ENCODE measurements at places on chromosomes 11 and 22. TPM values are rescaled to one million over a fixed set of nuclear protein-coding genes. Genes with fewer than 3 reads are reported as not detected.

Gene ALG8
- 15.7 TPM for total RNA-seq

Gene IL18
- total RNA-seq: 7.0 TPM

Gene MOV10L1
- 0.07 TPM for total RNA-seq

DNA sequence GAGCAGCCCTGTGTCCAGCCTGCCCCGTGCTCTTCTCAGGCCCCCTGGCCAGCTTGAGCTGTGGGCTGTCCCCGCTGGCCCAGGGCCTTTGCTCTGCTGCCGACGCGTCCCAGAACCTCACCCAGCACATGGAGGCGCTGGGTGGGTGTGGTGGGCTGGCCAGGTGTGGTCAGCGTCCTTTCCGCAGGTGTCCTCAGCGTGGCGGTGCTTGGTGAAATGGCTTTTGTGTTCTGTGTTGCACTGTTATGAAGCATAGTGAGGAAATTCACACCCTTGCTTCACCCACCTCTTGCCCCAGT is 37.4 kb downstream of the GRAMD4 start:
- no peak overlapping the region for H3K27ac ChIP-seq
- H3K27me3 ChIP-seq: no peaks in the 10 kb centered on the region

GRCh38 chr11:127332896-127333295 is 332.3 kb upstream of the KIRREL3 start:
- no peaks in the 10 kb centered on the region for H3K36me3 ChIP-seq
- H3K27me3 ChIP-seq: no peaks in the 10 kb centered on the region
- H3K4me1 ChIP-seq: no peaks in the 10 kb centered on the region
- no peak for DNase-seq

- H3K4me1 ChIP-seq: no peaks in the 10 kb centered on the region
- H3K27me3 ChIP-seq: no peaks in the 10 kb centered on the region
- no peak for DNase-seq
- H3K27ac ChIP-seq: no peak overlapping the region
- H3K4me3 ChIP-seq: no peak overlapping the region
- no peaks in the 10 kb centered on the region for H3K36me3 ChIP-seq
These were observed 1339.4 kb downstream of the FAM181B start for GRCh38 chr11:81394311-81394710.

- H3K27me3 ChIP-seq: no peaks in the 10 kb centered on the region
- DNase-seq: no peak
- no peaks in the 10 kb centered on the region for H3K4me1 ChIP-seq
- no peak overlapping the region for H3K27ac ChIP-seq
- H3K36me3 ChIP-seq: no peaks in the 10 kb centered on the region
- H3K4me3 ChIP-seq: no peak overlapping the region
These were observed 6.3 kb upstream of the CTSD start for GRCh38 chr11:1770061-1770460.

Gene DDI1
- total RNA-seq: not detected

Gene DCHS1
- 7.2 TPM for total RNA-seq

- H3K4me1 ChIP-seq: no peaks in the 10 kb centered on the region
- H3K27ac ChIP-seq: no peak overlapping the region
- no peak overlapping the region for H3K4me3 ChIP-seq
- no peak for DNase-seq
These were observed 46.2 kb downstream of the FAM168A start for GRCh38 chr11:73551677-73552076.

Gene GPR137
- total RNA-seq: 20.7 TPM

DNA sequence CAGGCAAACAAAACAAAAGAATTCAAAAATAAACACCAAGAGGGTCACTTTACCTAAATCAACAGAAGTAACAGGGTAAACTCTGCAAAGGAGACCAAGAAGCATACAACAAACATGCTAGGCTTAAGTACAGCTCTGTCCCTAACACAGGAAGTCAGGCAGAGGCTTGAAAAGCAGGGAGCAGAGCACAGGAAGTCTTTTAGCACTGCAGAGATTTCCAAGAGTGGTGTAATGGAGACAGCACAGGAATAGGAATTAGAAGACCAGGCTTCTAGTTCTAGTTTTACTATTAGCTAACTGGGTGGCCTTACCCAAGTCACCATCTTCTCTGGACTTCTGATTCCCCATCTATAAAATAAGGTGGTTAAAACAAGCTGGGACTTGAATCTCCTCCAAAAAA is 1.9 kb downstream of the RBFOX2 start:
- H3K27me3 ChIP-seq: no peaks in the 10 kb centered on the region
- peaks cover 31% of the 10 kb centered on the region for H3K4me1 ChIP-seq
- no peaks in the 10 kb centered on the region for H3K36me3 ChIP-seq
- peak overlapping the region; percentile 87 for H3K27ac ChIP-seq
- DNase-seq: no peak
- peak overlapping the region; percentile 87 for H3K4me3 ChIP-seq

Gene NPTXR
- total RNA-seq: 0.85 TPM

- no peak for DNase-seq
- no peak overlapping the region for H3K27ac ChIP-seq
- no peaks in the 10 kb centered on the region for H3K36me3 ChIP-seq
- H3K4me3 ChIP-seq: no peak overlapping the region
- peaks cover 4% of the 10 kb centered on the region for H3K27me3 ChIP-seq
These were observed 417.8 kb upstream of the CADM1 start for GRCh38 chr11:115921986-115922385.

GRCh38 chr22:36658900-36659299 is 44.7 kb downstream of the CACNG2 start:
- H3K4me3 ChIP-seq: no peak overlapping the region
- no peaks in the 10 kb centered on the region for H3K36me3 ChIP-seq
- peaks cover 17% of the 10 kb centered on the region for H3K4me1 ChIP-seq
- no peaks in the 10 kb centered on the region for H3K27me3 ChIP-seq

DNA sequence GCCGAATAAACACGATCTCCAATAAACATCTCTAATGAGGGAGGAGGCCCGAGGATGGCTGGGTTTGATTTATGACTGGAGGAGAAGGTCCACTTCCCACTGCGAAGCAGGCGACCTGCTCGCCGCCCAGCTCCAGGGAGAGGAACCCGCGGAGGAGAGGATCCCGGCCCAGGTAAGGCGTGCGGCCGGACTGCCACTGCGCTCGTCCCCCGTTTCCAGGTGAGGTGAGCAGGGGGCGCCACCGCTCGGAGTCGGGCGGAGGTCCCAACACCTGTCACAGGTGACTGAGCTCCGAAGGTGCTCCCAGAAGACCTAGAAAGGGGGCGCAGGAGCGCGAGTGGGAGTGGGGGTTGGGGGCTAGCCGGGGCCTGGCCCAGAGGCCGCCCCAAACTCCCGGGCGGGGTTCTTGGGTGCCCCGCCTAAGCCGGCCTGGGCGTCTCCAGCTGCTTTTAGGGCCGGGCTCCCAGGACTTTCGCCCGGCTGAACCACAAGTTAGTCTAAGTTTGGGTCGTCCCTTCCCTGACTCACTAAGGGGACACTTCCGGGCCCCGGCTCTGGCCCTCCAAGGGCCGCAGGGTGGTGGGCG is 5.4 kb upstream of the PAX6 start:
- H3K27ac ChIP-seq: no peak overlapping the region
- no peak for DNase-seq
- H3K36me3 ChIP-seq: no peaks in the 10 kb centered on the region
- peaks cover 46% of the 10 kb centered on the region for H3K4me1 ChIP-seq
- peak overlapping the region; percentile 62 for H3K4me3 ChIP-seq

DNA sequence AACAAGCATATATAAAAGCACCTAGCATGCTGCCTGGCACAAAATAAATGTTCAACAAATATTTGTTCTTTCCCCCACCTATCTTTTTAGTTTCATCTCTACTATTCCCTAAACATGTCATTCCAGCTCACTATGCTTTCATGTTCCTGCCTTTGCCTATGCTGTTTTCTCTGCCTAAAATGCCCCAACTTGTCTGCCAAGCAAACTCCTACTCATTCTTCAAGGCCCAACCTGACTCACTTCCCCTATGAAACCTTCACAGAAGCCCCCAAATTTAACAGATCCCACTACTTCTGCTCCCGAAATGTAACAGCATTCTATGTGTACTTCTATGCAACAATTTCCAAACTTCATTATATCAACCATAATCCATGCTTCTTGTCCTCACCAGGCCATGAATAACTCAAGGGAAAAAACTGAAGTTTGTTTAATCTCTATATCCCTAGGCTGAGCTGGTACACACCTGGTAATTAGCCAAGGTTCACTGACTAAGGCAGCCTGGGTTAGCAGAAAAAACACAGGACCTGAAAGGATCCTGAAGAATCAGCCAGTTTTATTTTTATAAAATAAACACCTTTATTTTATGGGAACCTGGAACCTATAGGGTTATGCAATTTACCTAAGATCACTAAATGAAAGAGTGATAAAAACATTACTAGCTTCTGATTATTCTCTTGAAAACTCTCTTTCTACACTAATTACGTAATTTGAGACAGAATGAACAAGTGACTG is 72.2 kb downstream of the PAK1 start:
- no peak for DNase-seq
- no peaks in the 10 kb centered on the region for H3K27me3 ChIP-seq
- peaks cover 64% of the 10 kb centered on the region for H3K4me1 ChIP-seq
- H3K27ac ChIP-seq: peak overlapping the region; percentile 76
- H3K4me3 ChIP-seq: peak overlapping the region; percentile 24

Gene HORMAD2
- not detected for total RNA-seq

Gene SLC25A17
- 2.7 TPM for total RNA-seq

Gene SAA2
- 35.5 TPM for total RNA-seq

Gene OR51A2
- total RNA-seq: not detected

Gene MYBPC3
- 1.3 TPM for total RNA-seq

Gene TRIM49
- not detected for total RNA-seq

- H3K27me3 ChIP-seq: peaks cover 27% of the 10 kb centered on the region
- H3K4me1 ChIP-seq: no peaks in the 10 kb centered on the region
- no peak for DNase-seq
- no peak overlapping the region for H3K27ac ChIP-seq
These were observed 315 bp upstream of the TRPC6 start for GRCh38 chr11:101584129-101584515.

All from psoas muscle (tissue), 8 donors.